ENCODE measurements at places on chromosomes 6 and 20. TPM values are rescaled to one million over a fixed set of nuclear protein-coding genes. Genes with fewer than 3 reads are reported as not detected.

DNA sequence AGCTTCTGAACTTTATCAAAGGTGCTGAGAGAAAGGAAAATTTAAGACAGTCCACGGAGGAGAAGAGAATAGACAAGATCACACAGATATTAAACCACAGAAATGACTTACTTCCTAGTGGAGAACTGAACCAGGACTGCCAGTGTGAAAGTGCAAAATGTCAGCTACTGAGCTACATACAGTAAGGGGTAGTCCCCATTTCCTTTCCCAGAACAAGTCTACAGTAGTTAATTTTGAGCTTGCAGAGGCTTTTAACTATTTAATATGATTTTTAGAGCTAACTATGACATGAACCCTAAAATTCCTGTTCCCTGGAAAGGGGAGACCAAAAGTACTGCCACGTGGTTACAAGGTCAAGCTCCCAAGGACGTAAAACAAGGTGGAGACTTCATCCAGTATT, 45.1 kb downstream of the CEP85L start:
- DNase-seq: no peak

DNA sequence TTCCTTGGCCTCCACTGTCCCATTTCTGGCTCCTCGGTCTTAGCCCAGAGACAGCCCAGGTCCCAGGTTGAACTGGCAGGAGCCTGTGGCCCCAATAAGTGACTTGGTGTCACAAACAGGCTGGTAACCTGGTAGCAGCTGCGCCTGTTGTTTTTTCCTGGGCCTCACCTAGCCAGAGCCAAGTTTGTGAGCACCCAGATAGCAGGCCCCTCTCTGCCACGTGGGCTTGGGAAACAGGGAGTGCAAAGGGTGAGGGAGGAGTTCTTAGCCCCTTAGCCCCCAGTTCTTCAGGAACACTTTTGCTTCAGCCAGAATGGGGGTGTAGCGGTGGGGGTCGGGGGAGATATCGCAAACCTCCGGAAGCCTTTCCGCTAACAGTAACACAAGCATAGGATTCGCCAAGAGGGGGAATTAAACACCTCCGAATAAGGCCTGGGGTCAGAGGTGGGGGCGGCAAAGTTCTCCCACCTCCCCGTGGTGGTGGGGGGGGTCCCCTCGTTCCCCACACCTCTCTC, 760 bp downstream of the C6orf132 start:
- no peak for DNase-seq

- DNase-seq: peak; percentile 59
Observed at GRCh38 chr6:93105017-93105416, 314.3 kb downstream of the EPHA7 start.

- no peak for DNase-seq
Observed at GRCh38 chr6:54111341-54112045, at the start of gene MLIP. Gene MLIP (plus strand): TSS chr6:54111443. CDS start chr6:54111480, 37 bp downstream.

DNA sequence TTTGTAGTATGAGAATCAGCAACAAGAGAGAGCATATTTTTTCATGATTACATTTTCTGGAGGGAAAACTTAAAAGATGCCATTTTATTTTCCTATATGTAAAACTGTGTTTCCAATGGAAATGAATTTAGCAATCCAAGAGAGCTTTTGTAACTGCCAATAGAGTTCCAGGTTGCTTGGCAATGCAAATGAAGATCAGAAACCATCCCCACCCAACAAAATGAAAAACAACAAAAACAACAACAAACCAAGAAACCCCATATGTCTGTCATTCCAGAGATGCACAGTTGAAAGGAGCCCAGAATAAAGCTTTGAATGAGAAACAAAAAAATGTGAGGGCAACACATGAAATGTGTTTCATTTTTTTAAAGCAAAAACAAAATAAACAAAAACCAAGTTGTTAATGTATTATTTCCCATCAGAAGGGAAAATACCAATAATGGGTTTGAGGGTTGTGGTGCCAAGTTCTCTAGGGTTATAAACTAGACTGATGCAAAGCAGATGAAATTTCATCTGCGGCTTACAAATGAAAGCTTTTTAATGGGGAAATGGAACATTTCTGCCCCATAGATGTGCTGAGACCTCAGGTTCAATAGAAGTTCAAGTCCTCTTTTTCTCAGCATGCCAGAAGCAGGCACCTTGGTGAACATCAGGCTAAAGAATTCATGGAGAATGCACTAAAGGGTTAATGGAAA, 121.5 kb upstream of the MCHR2 start:
- no peak for DNase-seq

DNA sequence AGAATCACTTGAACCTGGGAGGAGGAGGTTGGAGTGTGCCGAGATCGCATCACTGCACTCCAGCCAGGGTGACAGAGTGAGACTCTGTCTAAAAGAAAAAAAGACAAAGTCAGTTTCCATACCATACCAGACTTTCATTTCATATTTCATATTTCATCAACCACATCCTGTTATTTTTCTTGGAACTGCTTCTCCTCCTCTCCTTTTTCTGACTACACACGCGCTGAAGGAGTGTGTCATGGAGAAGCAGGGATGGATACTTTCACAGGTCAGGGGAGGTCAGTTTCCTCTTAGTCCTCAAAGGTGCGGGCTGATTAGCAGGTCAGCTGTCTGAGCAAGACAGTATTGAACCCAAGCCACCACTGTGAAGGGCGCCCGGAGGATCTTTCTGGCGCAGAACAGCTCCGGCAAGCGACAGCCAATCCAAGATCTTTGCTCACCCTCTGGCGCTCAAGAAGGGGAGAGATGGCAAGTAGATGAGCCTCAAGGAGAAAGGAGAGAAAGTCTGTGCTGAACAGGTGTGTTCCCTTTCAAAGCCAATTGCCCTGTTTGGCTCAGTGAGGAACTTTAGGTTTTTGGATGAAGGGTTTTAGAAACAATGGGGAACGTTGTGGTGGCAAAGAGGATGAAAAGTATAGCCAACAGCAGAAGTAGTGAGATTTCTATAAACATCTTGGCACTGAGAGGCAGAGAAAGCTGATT, 18.9 kb upstream of the SYNJ2 start:
- no peak for DNase-seq

DNA sequence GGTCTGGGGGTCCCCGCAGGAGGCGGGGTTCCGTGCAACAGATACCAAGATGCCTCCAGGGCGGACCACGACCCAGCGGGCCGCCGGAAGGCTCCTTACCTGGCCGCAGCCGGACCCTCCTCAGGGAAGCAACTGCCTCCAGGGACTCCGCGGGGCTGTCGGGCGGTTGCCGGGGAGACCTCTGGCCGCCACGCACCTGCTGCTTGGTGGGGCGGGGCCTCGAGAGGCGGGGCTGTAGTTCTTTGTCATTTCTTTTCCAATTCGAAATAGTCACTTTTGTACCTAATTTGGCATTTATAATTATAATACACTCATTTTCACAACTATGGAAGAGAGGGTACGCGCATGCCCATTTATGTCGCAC, 647 bp downstream of the AK9 start:
- DNase-seq: no peak

The CRISP2 gene
- total RNA-seq: not detected

The ADGB gene
- 0.05 TPM for total RNA-seq

The EDN1 gene
- 13.5 TPM for total RNA-seq

Data from urinary bladder (tissue), 4 donors.